HTR-8/SVneo (cell line): ENCODE measurements at places on chromosomes 6 and 20.

DNA sequence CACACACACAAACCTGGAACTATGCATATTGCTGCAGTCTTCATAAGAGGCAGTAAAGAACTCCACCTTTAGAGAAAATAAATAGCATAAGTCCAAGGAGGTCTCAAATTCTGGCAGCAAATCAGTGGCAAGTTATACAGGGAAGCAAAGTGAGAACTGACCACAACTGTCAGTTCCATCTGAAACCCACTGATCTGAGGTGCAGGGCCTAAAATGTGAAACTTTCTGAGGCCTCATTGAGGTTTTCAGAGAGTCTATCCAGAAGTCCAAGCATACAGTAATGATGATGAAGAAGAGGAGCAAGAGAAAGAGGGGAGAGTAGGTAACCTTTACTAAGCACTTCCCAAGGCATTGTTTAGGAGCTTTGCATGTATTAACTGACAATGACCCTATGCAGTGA is 36.3 kb downstream of the MTFR2 start:
- no peak for DNase-seq

DNA sequence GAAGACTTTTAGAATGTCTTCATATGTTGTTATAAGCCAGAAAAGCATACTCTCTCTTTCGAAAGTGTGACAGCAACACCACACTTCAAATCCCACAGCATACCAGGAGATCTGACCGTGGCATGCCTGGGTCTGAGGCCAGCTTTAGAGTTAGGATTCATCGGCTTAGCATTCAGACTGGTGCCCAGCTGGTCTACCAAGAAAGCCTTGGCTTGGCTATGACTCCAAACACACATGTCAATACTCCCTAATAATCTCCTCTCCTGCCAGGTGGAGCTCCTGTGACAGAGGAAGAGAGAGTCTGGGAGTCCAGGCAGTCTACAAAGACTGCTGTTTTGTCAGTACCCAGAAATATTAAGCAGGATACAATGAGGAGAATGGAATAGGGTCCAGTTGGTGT is 77.1 kb upstream of the MAN1A1 start:
- DNase-seq: no peak

DNA sequence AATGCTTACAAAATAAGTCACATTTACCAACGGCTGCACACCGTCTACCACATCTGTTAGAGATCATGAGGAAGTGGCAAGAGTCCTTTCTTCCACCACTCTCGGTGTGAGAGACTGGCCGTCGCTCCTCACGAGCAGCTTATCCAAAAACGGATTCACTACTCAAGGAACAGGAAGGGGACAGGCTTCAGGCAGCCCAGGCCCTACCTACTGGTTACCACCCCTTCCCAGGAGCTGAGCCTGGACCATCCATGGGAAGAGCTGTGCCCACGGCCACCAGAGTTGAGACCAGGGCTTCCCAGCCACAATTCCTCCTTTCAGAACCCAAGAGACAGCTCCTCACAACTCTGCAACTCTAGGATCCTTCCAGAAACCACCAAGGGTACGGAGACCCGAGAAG is 37.0 kb downstream of the FOXF2 start:
- DNase-seq: no peak

DNA sequence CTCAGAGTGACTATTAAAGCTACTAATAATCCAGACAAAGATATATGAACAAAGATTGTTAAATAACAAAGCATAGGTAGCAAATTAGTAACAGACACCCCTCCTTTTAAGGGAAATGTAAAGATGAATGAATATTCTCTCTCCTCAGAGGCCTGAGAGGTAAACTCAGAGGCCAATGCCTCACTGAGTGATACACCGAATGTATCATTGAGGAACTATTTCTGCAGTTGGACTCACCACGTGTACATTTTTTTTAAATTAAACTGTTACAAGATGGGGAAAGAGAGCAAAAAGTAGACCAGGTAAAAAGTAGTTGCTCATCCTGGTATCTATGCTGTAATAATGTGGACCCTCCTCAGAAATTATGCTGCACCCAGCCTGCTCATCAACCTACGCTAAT is 72.3 kb upstream of the IPCEF1 start:
- DNase-seq: no peak

DNA sequence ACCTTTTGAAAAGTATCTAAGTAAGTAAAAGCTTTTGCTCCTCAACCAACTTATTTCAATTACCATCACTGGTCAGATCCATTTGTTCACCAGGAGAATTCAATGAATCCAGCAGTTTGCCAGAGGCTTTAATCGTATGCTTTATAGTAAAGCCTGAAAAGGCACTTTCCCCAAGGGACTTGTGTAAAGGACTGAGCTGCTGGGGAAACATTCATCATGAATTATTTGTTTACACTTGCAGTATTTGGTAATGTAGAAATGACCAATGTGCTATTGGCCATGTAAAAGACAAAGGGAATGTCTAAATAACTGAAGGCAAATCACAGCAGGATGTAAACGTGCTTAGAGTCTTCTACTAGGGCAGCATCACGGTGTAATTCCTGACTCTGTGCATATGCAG is 471.4 kb downstream of the ADGRB3 start:
- DNase-seq: no peak

- no peak for DNase-seq
Measured at GRCh38 chr6:110748453-110748852, 66.8 kb downstream of the CDK19 start.

- no peak for DNase-seq
Measured at GRCh38 chr6:24749297-24749696, 25.4 kb upstream of the GMNN start.

GRCh38 chr6:143529095-143529494 is 17.6 kb upstream of the FUCA2 start:
- DNase-seq: peak; percentile 25

DNA sequence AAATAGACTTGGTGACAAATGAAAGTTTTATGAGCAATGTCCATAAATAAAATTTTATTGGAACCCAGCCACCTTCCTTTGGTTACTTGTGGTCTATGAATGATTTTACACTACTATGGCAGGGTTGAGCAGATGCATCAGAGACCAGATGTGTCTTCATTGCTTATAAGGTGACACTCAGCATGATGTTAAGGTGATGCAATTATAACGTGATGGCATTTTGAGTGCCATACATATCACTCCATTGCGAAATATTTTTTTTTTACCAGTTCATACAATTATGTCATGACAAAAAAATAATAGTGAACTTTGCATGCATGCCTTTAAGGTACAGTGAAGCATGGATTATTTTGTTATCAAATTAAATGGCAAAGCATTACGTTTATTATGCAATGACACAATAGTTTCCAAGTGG is 96.0 kb downstream of the ADTRP start:
- DNase-seq: no peak

DNA sequence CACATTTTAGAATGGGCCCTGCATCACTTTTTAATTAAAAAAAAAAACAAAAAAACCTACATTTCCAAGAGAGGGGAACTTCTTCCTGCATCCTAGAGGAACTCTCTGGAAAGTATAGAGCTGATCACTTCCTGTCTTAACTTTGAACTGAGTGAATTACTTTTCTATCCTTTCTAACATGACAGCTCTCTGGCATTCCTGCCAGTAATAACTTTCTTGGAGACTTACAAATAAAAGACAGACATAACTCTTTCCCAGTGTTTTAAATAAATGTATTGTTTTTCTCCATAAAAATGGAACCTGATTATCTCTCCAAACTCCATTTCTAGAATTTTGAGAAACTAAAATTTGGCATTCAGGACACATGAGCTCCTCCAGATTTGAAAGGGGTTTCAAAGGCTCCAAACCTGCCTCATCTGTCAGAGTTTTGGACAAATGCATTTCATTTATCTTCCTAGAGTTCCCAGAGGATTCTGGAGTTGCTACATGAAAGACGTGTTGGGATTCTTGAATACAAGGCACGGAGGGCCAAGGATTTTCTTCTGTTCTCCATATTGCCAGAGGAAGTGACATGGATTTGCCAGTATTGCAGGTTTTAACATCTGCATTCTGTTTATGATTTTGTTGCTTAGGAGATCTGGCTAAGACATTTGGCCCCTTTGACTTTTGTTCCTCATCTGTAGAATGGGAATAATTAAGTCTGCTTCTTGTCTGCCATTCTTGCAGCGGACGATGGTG is 2.0 kb upstream of the SMOC2 start:
- no peak for DNase-seq

DNA sequence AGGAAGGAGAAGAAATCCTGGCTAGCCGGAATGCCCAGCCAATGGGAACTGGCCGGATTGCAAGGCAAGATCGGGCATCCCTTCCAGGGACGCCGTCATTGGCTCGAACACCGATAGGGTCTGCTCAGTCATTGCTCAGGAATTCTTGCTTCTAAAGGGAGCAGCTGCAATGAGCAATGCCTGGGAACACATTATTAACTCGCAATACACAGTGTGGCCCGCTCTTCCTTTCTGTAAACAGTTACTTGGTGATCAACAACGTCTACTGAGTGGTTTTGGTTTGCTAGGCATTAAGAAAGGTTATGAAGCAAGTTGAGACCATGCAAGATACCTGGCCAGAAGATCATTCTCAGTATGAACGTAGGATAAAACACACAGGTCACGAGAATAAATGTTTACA is 165.4 kb upstream of the CITED2 start:
- peak; percentile 82 for DNase-seq

DNA sequence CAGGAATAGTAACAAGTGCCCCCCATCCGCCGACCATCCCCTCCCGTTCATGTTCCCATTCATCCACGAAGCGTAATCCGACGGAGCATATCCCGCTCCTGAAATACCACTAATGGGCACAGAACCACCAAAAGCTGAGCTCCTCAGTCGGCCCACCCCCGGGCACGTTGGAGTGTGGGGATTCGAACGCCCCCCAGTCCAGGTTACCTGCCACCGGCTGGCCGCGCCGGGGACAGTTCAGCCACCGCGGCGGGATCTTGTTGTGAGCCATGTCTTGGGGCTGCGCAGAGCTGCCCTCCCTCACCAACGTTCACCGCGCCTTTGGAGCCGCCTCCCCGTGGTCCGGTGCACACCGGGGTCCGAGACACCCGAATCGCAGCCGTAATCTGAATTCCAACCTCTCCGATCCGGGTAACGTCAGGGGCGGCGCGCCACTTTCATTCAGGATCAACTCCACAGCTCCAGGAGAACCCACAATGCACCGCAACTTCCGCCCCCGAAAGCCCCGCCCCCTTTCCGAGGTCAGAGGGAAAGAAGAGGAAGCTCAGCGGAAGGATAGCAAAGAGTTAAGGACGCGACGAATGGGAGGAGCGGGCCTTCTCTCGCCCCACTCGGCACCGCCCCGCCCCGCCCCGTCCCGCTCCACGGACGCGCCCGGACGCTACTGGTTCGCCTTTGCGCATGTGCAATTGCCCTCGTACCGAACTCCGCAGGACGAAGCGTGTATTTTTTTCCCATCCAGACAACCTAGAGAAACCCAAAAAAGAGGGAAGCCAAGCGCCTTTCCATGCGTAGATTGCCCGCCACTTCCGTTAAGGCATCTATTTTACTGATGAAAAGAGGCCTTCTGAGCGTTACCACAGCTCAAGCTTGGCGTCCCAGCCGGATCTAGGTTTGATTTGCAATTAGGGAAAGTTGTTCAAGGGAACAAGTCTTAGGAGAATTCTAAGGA is at the start of gene RNGTT:
RNGTT (minus strand) TSS at position 480 of the 952 bp plus-strand sequence; CDS start at position 271, 209 bp downstream.
- peak; percentile 94 for DNase-seq

DNA sequence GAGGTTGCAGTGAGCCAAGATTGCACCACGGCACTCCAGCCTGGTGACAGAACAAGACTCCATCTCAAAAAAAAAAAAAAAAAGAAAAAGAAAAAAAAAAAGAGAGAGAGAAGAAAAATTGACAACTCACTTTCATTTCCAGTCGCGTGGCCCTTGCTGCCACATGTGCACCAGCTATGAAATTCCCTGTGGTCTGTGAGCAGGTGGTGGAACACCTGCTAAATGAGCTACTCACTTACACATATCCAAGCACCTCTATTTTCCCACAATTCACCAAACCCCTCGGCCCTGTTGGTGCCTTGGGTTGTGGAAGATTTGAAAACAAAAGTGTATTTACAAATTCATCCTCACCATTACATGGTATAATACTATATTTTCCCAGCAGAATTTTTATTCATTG is 105.2 kb upstream of the ASF1A start:
- DNase-seq: no peak

GRCh38 chr6:111681860-111682259 is 76.2 kb upstream of the TRAF3IP2 start:
- no peak for DNase-seq

DNA sequence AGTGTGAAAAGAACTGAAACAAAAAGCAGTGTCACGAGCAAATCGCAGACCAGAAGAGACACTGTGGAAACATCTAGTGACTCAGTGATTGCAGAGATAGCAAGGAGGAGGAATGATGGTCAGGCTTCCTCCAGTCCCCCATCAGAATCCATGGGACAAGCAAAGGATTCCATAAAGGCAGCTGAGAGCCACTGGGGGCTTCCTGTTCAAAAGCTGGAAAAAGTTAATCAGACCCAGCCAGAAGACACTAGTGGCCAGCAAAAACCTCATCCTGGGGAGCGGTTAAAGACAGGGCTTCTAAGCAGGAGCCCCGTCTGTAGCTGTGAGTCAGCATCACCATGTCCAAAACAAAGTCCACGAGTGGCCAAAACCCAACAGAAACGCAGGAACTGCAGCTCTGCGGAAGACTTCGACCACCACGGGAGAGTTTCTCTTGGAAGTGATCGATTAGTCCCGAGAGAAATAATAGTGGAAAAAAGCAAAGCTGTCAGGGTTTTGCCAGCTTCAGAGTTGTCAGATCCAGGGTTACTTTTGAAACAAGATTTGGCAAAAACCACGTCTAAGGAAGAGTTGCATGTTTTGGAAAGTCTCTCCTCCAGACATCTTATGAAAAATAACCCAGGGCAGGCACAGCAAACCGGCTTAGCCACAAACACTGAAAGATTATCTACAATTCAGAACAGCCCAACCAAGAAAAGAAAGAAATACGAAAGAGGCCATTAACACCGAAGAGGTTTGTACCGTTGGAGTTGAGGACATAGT is 51.0 kb downstream of the JAG1 start:
- no peak for DNase-seq

GRCh38 chr6:112934433-112935327 is 587.5 kb downstream of the RFPL4B start:
- no peak for DNase-seq

DNA sequence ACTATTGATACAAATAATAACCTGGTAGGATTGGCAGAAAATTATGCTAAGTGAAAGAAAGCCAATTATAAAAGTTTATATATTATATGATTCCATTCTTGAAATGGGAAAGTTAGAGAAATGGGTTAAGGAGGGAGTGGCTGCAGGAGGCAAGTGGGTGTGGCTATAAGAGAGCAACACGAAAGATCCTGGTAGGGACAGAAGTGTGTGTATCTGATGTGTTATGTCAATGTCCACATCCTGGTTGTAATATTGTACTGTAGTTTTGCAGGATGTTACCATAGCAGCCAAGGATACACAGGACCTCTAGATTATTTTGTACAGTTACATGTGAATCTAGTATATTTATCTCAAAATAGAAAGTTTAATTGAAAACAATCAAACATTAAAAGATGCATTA is 46.8 kb downstream of the SNX5 start:
- no peak for DNase-seq
